ENCODE measurements at places on chromosomes 4 and X. TPM values are rescaled to one million over a fixed set of nuclear protein-coding genes. Genes with fewer than 3 reads are reported as not detected.

DNA sequence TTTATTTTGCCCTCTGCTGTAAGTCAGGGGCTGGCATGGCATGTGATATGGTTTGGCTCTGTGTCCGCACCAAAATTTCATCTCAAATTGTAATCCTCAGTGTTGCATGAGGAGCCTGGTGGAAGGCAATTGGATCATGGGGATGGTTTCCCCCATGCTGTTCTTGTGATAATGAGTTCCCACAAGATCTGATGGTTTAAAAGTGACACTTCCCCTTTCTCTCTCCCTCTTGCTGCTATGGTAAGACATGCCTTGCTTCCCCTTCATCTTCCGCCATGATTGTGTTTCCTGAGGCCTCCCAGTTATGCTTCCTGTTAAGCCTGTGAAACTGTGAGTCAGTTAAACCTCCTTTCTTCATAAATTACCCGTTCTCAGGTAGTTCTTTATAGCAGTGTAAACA lies 72.0 kb upstream of the MSX1 start:
- DNase-seq: no peak

DNA sequence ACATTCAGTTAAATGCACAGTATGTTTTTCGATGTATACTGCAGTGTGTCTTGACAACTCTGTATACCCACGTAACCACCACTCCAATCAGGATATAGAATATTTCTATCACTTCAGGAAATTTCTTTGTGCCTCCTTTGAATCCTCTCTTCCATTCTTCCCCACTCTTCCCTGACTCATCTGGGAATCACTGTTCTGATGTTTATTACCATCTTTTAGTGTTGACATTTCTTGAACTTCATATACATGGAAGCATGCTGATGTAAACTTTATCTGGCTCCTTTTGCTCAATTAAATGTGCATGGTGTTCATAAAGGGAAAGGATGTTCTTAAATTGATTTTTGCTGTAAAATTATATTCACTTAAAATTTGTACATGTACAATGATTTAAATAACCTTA lies 319.9 kb downstream of the PCDH7 start:
- no peak for DNase-seq

Gene PDE6B
- total RNA-seq: 7.5 TPM

DNA sequence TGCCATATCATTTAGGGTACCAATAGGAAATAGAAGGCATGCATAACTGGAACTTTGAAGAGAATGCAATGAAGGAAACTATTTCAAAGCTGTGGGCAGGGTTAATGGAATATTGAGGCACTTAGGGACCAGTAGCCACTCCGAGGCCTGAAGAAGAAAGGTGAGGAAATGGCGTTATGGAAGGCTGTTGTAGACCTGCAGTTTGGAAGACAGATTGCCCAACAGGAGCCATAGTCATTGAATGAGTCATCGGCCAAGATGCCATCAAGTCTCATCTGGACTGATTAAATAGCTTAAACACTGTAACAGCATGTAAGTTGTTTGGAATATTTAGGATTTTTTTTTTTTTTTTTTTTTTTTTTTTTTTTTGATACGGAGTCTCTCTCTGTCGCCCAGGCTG lies 11.6 kb downstream of the CXCL13 start:
- DNase-seq: no peak

Gene RGS12
- 56.3 TPM for total RNA-seq

DNA sequence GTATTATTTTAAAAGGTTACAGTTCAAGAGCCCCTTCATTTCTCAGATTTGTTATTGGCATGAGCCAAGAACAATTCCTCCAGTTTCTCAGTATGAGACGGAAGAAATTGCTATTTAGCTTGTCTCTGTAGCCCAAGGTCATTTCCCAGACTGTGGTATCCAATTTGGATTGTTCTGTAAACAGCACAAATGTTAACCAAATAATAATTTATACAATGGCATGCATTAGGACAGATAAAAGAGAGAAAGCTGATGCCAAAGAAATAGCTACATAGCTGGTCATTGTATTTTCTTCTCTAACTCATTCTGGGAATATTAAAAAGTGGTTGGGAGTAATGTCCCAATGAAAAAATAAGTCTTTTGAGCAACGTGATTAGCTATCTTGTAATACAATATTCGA lies 134.6 kb upstream of the NPY2R start:
- no peak for DNase-seq
